GM18507 (cell line): ENCODE measurements at places on chromosomes 7 and 10.

DNA sequence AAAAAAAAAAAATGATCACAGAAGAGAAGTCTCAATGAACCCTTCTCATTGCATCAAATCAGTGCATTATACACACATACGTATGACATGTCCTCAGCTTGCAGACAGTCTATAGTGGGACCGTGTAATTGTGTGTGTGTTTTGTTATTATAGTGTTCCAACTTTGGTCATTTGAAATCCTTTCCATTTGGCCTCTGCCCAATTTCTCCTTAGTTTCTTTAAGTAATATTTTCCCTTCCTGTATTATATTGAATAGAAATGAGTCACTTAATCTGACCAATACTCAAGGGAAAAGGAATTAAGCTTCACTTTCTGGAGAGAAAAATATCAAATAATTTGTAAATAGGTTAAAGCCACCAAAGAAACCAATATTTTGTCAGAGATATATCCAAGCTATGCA lies 415.5 kb upstream of the SORCS1 start:
- DNase-seq = no peak

DNA sequence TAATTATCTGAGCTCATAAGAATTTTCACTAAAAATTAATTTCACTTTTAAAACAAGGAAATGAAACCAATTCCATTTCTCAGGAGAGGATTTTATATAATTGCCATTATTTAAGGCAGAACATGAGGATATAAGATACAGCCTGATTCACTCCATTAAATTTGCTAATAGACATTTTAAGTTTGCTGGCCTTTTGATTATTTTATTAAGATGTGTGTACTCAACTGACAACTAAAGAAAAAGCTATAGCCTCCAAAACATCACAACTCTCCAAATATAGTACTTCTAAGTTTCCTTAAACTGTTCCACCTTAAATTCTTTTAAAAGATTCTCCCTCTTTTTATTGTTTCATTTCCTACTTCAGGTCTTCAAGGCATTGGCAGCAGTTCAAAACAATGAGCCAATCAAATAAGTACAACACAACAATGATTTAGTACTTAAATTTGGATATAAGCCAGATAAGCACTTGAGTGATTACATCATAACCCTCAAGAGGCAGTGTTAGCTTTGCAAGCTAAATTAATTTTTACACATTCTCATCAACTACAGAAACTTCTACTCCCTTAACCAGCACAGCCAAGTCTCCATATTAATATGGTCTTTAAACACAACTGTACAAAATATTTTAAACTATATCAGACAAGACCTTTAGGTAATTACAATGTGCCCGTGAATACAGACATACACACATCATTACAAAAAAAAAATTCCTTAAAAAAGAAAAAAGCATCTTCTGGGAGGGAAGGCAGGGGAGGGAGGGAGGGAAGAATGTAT lies 121.8 kb downstream of the KMT2C start:
- no peak for DNase-seq

DNA sequence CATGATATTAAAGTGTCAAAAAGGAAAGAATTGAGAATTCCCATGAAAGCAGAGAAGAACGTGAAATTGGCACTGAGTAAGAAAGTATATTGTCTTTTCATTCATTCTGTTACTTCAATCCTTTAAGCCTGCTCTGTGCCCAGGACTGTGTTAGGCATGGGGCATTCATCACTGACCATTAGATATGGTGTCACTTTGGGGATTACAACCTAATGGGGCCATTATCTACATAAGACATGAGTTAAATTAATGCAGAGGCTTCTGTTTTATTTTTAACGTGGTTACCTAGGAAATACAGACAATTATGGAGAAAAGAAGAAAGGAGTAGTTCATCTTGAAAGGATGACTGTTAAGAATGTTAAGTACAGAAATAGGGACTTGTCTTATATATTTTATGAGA lies 163.5 kb upstream of the LRGUK start:
- DNase-seq = no peak

DNA sequence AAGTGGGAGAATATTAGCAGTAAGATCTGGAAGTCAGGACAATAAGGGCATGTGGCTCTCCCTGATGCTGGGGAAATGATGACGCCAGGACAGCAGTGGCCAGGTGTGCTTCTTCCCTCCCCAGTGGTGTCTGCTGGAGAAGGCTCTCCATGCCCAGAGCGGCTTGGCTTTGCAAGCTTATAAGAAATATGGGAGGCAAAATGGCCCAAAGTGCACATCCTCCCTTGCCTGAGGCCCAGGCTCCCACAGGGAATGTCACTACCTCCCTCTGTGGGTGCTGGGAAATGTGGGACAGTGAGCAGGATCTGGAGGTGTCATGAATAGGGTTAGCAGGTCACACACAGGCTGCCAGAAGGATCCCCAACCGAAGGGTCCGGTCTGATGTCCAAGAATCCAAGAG lies 17.1 kb upstream of the ZNF488 start:
- no peak for DNase-seq

GRCh38 chr7:145009876-145010275 lies 174.0 kb upstream of the TPK1 start:
- DNase-seq = no peak

DNA sequence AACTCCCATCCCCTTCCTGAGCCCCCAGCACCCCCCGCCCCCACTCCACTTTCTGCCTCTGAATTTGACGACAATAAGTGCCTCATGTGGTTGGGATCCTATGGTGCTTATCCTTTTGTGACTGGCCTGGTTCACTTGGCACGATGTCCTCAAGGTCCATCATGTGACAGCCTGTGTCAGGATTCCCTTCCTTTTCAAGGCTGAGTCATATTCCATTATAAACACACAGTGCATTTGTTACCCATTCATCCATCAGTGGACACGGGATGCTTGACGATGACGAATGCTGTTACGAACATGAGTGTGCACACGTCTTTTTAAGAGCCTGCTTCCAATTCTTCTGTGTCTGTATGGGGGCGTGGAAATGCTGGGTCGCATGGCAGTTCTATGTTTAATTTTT lies 26.7 kb downstream of the SHH start:
- DNase-seq = no peak

DNA sequence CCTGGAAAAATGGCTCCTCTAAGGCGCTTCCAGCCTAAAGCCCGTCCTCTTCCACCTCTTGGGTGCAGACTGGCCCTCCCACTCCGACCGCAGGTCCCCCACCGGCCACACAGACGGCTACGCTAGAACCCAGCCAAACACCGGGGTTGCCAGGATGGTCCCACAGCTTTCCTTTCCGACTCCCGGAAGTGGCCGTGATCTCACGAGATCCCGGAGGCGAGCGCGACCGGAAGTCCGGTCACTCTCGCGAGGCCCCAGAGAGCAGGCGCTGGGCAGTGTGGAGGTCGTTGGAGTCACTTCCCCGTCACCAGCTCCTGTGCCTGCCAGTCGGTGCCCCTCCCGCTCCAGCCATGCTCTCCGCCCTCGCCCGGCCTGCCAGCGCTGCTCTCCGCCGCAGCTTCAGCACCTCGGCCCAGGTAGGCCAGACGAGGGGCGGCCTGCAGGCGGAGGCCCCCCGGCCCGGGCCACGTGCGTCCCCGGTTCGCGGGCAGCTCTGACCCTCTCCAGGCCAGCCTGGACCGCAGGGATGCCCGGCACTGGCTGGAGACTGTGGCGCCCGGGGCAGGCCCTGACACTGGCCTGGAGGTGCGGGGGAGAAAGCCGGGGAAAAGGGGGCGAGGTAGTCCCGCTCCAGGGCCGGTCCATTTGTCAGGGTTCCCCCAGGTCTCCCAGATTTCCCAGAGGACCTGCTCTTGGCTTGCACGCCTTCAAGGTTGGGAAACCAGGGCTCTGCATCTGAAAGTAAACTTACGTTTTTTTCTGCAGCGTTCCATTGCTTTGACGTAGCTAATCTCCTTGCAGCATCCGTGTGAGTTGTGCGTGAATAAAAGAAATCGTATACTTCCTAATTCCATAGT lies at the start of the genes MDH2 and STYXL1:
Gene MDH2 (plus strand): TSS at position 296 of the 857 bp plus-strand sequence. CDS start 55 bp downstream, at position 351.
Gene STYXL1 (minus strand): TSS at position 190 of the 857 bp plus-strand sequence. CDS start 17,477 bp downstream, outside the sequence.
- peak; percentile 93 for DNase-seq

- peak; percentile 54 for DNase-seq
Observed at GRCh38 chr7:47670729-47671128, 88.8 kb upstream of the TNS3 start.

DNA sequence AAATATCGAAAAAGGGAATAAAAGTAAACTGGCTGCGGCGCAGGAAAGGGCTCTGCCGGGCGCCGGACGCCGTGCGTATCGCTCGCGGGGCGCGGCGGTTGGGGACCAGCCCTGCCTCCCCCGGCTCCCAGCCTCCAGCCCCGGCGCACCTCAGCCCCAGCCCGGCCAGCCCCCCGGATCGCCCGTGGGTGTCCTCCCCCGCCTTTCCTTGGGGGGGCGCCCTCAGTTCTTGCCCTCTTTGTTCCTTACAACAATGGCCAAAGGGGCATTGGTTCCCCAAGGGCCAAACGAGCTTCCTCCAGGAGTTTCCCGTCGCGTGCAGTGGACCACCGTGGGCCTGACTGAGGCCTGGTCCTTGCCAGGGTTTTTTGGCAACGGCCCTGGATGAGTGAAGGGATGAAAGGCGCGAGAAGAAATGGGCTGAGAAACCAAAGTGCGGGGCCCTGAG lies 1.2 kb downstream of the MACROH2A2 start:
- DNase-seq = no peak

DNA sequence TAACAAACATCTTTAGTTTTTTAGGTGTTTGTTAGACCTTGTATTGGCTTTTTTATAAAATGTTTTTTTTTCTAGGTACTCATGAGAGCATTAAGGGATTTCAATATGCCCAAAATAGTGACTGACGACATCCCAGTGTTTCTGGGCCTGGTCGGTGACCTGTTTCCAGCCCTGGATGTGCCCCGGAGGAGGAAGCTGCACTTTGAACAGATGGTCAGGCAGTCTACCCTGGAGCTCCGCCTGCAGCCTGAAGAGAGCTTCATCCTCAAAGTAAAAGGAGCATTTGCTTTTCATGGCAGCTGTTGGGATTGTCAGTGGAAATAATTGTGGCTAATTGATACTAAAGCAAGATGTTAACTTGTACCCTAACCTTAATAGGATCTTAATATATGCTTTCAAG lies 161.5 kb downstream of the DNAH11 start:
- no peak for DNase-seq

- no peak for DNase-seq
Observed at GRCh38 chr10:79435271-79436065, 10.0 kb downstream of the ZCCHC24 start.

GRCh38 chr7:68245688-68246087 lies 1249.1 kb downstream of the TYW1 start:
- no peak for DNase-seq
